ENCODE measurements at places on chromosomes 2 and 18.

- DNase-seq: no peak
Observed at GRCh38 chr2:225398372-225398771, 1.1 kb upstream of the NYAP2 start.

DNA sequence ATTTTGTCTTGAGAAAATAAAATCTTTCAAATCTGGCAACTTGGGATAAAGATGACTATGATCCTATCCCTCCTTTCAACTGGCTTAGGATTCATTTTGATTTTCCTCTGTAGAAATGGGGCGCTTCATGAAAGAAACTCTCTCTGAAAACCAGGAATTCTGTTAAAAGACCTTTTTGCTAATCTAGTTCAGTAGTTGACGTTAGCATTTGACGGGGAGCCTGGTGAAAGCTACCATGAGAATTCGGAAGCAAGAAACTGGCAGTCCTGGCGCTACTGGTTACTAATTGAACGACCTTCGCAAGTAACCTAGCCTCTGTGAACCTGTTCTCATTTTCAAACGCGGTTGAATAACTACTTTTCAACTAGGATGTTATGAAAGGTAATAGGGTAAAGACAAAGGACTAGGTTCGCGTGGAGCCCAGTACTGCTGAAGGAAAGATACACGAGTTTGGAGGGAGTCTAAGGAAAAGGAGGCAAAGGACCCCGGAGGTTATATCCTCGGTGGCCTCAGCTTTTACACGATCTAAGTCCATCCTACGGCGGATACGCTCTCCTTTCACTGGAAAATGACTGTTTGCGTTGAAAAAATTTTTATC is 604 bp upstream of the STK11IP start:
- peak; percentile 35 for DNase-seq

GRCh38 chr2:86221066-86221684 is 21.9 kb downstream of the MRPL35 start:
- DNase-seq: peak; percentile 58

- no peak for DNase-seq
Observed at GRCh38 chr2:57490741-57491140, 555.9 kb upstream of the VRK2 start.

DNA sequence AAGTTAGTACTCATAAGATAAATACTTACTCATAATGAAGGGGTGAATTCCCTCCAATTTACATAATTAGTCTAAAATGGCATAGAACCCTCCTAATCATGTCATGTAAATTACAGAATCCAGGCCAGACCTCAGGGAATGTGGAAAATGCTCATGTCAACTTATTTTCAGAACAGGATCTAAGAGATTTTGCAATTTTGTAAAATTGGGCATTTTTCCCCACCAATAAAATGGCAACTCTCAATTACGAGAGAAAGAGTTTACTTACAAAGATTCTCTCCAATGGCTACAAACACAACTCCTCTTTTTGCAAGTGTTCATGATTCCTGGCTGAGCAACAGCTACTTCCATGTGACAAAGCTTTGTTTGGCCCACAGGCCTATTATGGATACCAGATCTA is 33.8 kb upstream of the SP5 start:
- DNase-seq: no peak

- no peak for DNase-seq
Observed at GRCh38 chr2:28399289-28399688, 6.6 kb downstream of the FOSL2 start.

- no peak for DNase-seq
Observed at GRCh38 chr18:55845221-55845620, 257.2 kb upstream of the TCF4 start.

DNA sequence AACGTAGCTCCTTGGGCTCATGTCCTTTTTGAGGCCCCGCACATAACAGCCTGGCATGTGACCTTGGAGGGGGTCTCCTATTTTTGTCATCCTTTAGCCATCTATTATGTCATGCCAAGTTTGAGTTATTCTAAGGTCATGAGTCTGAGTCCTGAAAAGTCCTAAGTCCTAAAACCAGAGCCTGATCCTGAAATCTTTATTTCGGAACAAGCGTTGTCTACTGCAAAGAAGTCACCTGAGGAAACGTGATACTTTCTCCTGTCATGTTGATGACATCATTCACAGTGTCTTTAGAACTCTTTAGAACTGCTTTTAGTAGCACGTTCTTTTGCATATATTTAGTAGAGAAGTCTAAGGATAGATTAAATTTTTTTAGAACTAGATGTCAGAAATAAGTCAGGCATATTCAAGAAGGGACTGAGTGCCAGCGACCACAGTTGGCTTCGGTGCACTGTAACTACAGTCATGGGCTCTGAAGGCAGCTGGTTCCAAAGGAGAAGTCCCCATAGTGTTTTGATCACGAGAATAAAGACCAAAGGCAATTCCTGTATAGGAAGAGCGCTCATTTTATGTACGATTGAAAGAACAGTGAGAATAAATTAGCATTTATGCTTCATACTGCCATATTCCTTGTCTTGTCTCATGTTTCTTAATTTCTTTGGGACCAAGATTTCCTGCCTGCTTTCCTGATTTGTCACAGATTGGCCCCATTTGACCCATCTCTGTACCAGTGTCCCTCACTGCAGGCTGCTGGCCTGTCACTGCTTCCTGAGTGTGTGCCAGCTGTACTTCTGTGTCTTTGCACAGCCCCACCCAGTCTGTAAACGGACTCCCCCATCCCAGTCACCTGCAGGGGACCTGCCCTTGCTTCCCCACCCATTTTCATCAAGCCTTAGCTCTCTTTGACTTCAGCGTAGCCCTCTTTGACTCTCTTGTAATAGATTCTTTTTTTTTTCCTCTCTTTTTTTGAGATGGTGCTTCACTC is 75.8 kb downstream of the ASAP2 start:
- no peak for DNase-seq

DNA sequence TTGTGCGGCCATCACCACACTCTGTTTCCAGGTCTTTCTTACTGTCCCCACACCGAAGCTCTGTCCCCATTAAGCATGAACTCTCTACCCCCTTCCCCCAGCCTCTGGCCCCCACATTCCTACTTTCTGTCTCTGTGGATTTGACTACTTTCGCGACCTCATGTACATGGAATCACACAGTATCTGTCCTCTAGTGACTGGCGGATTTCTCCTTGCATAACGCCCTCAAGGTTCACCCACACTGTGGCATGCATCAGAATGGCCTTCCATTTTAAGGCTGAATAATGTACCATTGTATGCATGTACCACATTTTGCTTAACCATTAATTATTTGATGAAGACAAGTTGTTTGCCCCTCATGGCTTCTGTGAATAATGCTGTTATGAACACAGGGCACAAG is 467.6 kb upstream of the HS6ST1 start:
- DNase-seq: no peak

DNA sequence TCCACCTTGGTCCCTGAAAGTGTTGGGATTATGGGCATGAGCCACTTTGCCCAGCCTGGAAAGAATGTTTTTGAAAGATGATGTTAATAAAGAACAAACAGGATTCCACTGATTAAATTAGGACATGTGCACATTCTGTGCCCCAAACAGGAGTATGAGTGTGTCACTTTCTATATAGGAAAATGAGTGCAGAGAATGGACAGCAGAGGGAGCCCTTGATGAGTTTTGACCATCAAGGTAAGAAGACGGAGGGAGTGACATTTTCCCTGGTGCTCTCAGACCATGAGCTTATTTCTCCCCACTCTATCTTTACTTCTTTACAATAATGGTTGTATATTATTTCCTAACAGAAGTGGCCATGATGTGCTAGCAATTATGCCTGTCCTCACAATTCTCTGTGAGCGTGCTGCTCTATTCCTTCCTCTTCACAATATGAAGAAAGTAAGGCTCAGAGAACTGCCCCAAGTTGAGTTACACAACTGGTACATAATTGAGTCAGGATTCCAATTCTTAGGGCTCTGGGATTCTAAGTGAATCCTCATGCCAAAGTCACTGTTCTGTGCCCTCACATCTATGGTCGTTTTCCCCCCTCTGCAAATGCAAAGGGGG is 20.6 kb downstream of the RPL37A start:
- DNase-seq: peak; percentile 75

DNA sequence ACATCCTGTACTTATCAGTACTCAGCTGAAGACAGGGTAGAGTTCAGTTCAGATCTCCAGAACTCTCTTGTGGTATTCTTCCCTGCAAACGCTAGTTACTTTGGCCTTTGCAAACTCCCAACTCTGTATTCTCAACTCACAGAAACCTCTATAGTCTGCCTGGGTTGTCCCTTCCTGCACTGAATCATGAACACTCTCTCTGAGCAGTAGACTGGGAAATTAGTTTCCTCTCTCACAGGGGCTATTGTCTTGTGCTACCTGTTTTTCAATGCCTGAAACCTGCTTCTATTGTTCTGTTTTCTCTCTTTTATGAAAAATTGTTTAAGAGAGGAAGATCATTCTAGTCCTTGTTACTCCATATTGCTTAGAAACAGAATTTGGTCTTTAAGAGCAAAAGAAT is 134.7 kb downstream of the VIT start:
- no peak for DNase-seq

GRCh38 chr2:72278046-72278445 is 130.4 kb upstream of the CYP26B1 start:
- peak; percentile 33 for DNase-seq

DNA sequence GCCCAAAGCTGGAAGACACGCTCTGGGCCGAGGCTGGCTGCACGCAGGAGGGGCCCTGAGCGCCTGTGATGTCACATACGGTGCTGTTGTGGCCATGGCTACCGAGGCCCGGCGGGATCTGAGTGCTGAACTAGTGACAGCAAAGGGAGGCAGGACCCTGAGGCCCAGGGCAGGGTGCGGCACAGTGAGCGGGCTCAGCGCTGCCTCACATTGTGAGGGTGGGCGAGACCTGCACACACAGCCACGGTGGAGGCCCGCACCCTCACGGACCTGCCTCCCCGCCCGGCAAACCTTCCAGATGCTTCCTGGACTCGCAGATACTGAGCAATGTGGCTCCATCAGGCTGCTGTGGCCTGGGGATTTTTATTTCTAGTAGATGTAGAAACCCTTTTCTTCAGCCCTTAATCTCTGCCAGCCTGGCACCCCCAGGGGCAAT is 133.8 kb upstream of the CTDP1 start:
- DNase-seq: no peak

GRCh38 chr2:238127165-238128060 is 11.1 kb upstream of the KLHL30 start:
- DNase-seq: peak; percentile 22

- DNase-seq: no peak
Observed at GRCh38 chr18:3226048-3226447, 6.3 kb upstream of the MYOM1 start.

- DNase-seq: no peak
Observed at GRCh38 chr2:8080063-8080462, 601.8 kb upstream of the ID2 start.

GRCh38 chr18:73043611-73044010 is 175.8 kb upstream of the NETO1 start:
- DNase-seq: no peak

DNA sequence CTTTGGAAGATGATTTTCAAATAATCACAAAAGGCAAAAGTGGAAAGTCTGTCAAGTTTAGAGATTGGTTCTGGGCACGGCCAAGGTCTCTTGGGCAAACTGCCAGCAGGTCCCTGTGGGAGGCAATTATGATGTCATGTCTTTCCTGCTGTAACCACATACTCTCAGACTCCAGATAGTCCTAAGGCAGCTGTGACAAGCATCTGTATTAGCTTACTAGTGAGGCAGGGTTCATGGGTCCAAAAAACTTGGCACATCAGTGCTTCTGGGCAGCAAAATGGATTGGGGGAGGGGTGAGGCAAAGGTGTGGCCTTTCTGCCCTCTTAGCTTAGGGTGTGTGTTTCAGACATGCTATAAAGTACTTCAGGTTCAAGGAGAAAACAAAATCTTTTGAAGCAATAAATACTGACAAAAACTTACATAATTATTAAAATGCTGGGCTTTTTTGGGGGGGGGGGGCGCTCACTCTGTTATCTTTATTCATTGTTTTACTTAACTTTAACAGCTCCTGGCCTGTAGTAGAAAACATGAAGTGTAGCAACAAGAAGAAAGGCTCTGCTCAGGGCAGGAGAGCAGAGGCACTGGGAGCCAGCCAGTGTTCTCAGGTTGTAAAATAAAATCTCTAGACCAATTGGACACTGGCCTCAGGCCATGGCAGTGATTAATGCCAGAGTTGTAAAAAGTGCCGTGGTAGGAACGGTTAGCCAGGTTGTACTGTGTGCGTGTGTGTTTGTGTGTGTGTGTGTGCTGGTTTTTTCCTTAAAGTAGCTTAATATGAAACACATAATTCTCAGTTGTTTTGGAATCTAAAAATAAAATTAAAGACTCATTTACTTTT is 14.3 kb upstream of the TANC1 start:
- peak; percentile 94 for DNase-seq

DNA sequence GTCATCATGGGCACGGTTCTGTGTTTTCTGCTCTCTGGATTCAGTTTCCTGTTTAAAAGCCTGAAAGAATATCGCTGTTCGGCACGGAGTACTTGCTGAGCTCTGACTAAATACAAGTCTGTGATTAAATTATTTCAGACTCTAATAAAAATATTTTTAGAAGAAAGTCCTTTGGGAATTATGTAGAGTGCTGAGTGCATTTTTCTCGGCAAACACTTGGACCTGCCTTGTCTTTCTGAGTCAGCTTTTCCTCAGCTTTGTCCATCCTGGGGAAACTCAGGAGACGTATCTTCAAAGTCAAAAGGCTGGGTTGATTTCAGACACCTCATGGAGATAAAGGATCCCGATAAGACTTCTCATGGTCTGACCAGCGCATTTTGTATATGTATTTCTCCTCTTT is 45.9 kb downstream of the IL1R2 start:
- DNase-seq: peak; percentile 62

DNA sequence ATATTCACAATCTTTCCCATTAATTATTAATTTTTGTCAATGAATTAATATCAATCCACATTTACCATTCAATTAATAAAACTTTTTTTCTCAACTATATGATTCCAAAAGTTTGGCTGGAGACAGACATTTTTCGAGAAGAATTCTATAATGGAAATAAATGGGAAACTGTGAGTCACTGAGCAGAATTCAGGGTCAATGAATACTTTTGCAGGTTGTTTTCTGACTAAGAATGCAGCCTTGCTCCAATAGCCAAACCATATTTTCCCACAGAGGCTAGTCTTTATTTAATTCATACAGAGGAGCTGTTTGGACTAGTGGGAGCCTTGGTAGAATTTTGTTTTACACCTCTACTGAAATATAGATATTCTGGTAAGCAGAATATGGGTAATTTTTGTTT is 82.3 kb downstream of the ARHGAP28 start:
- DNase-seq: no peak

DNA sequence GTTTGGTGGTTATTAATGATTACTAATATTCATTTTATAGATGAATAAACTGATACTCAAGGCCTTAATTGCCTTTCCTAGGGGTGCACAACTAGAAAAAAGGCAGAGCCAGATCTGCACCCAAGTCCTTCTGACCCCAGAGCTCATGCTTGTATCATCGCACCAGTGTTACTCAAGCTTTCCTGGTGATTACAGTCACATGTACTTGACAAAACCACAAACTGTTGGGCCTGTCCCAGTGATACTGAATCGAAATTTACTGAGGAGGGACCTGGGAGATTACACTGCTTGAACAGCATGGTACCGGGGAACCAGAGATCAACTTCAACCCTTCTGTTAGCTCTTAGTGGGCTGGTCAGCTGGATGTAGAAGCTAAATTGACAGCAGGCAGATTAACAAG is 33.7 kb downstream of the FASTKD2 start:
- DNase-seq: peak; percentile 27

GRCh38 chr2:200455958-200456421 is 53.9 kb downstream of the KCTD18 start:
- peak; percentile 20 for DNase-seq

- no peak for DNase-seq
Observed at GRCh38 chr2:226354434-226354833, 445.2 kb downstream of the IRS1 start.

GRCh38 chr2:10375570-10376281 is 72.4 kb downstream of the ODC1 start:
- DNase-seq: no peak

GRCh38 chr2:172551271-172551670 is 4.6 kb upstream of the PDK1 start:
- peak; percentile 68 for DNase-seq

Data from fibroblast of lung (primary cell).